Smooth muscle cell of the brain vasculature (primary cell): ENCODE measurements at places on chromosomes 1 and 21.

- DNase-seq: no peak
Observed at GRCh38 chr1:45246760-45247159, 40.4 kb upstream of the ZSWIM5 start.

DNA sequence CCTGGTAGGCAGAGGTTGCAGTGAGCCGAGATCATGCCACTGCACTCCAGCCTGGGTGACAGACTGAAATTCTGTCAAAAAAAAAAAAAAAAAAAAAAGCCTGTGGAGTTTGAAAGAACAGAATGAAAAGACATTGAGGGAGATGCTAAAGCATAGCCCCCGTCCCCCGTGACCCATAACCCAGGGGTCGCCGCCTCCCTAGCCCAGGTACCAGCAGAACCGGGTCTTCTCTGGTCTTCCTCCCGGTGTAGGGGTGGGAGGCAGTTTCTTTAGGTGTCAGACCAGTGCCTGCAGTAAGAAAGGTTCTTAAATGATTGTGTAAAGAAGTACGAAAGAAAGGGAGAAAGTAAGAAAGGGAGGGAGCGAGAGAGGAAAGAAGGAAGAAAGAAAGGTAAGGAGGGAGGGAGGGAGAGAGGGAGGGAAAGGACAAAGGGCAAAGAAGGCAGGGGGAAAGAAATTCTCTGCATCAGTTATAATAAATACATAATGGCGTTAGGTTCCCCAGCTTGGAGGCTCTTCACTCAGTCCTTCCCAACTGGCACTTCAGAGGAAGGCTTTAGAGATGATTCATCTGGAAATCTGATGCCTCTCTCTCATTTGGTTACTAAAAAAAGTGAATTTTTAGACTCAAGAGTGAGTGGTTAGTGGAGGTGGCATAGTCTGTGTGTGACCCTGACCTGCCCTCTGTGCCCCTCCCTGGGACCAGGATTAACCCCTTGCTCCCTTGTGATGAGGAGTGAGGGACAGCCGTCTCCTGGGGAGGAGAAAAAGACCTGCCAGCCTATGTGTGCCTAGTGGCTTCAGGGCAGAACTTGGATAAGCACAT lies 1.1 kb downstream of the IL24 start:
- DNase-seq: no peak

- DNase-seq: no peak
Observed at GRCh38 chr1:53260631-53261247, 22.4 kb upstream of the MAGOH start.

DNA sequence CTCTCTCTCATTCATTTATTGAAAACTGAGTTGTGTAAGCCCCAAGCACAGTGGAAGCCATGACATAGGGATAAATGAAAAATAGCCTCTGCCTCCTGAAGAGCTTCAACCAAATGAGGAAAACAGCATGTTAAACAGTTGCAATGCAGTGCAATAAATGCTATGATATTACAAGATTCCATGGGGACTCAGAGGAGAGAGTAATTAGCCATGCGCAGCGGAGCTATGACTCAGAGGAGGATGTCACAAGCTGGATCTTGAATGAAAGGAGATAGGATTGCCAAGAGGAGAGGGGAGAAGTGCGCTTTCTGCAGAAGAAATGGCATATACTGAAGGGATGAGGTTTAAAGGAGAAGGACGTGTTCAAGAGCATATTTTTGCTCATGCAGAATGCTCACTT lies 231.3 kb upstream of the PLXNA2 start:
- no peak for DNase-seq

DNA sequence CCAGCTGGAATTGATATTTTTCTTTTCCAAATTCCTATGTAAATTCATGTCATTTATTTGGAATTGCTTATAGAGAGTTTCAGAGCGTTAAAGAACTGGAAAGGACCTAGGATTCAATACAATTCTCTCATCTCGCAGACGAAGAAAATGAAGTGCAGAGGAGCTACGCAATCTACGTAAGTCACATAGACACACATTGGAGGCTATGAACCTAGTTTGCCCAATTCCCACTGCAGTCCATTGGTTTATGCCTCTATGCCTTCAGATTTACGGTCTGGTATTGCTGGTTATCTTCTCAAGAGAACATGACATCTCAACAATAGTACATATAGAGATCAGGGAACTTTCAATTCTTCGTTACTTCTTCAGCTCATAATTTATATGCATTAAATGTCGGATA lies 971 bp upstream of the RNF2 start:
- DNase-seq: no peak

DNA sequence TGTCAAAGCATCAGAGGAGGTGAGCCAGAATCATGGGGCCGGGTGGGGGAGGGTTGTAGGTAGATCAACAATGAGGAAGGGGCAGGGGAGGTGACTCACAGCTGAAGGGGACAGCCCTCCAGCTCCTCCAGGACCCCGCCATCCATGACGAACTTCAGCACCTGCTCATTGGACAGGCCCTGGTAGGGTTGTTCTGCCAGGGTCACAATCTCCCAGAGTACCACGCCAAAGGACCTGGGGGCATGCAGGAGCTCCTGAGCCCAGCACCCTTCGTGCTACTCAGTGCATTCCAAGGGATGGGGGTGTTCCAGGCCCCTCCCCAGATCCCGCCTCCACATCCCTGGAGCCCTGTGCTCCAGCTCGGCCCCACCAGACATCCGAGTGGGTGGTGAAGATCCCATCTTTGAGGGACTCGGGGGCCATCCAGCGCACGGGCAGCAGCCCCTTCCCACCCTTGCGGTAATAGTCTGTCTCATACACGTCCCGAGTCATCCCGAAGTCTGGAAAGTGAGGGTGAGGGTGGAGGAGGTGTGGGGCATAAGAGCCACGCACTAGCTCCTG lies 17.5 kb downstream of the INSRR start:
- DNase-seq: no peak

GRCh38 chr1:112956544-112957132 lies 642 bp upstream of the SLC16A1 start:
- no peak for DNase-seq

DNA sequence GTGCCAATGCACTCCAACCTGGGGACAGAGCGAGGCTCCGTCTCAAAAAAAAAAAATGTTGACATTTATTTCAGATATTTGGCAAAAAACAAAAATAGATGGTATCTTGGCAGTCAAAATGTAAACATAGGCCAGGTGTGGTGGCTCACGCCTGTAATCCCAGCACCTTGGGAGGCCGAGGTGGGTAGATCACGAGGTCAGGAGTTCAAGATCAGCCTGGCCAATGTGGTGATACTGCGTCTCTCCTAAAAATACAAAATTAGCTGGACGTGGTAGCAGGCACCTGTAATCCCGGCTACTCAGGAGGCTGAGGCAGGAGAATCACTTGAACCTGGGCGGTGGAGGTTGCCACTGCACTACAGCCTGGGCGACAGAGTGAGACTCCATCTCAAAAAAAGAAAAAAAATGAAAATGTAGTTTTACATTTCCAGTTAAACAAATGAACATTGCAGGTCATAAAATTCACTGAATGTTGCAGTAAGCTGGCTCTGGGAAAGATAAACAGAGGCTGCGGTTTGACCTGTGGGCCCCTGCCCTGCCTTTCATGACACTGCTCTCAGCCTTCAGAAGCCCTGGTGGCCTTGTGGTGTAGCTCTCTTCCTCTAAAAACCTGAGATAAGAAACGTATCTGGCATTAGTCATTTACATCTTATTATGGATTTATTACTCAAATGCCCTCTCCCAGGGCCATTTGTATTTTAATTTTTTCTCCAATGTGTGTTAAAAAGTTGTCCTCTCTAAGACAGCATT lies 12.2 kb upstream of the SLC44A3 start:
- no peak for DNase-seq

DNA sequence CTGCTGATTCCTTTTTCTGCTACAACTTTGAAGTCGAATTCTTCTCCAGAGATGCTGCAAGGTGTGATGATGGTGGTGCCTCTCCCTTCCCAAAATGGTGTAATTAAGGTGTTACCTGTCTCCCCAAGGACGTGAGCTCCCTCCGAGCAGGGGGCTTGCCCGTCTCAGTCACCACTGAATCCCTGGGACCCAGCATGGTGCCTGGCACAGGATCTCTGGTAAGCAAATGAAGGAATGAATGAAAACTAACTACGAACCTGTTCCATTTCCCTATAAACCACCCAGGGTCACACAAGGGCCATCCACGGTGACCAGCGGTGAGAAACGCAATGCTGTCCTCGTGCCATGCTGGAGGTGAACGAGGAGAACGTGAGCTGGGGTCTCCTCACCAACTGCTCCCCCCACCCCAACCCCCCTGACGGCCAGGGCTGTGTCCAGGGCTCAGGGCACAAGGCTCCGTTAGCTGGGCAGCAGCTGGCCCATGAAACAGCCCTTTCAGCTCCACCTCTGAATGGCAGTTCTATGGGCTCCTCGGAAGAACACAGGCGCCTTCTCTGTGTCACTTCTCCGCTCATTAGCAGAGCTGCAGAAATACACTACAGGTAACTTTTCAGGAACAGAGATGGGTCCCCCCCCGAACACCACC lies 2.2 kb upstream of the MATN1 start:
- DNase-seq: no peak

DNA sequence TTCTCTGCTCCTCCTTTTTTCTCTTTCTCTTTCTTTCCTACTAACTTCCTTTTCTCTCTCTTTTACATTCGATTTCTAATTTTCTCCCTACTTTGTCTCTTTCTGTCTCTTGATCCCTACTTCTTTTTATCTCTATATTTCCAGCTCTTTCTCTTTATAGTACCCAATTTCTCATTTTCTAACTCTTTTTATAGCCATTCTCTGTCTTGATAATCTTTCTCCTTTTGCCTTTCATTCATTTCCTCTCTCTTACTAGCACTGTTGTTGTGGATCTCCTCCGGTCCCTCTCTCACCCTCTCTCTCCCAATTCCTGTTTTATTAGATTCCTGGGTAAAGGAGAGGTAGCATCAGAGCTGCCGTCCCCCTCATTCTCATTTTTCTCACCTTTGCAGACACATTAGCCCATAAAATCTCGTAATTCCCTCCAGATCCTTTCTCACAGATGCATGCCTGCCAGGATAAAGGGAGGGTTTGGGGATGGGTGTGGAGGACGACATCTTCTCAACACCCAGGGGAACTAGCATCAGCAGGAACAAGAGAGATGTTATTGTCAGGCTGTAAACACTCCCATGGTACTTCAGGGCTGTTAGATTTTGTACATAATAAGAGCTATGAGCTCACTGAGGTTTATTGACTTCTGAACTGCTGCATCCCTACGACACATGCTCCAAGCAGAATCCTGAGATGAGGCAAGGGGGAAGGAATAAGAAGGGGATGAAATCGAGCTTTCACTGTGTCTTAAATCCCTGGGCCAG lies 159.0 kb upstream of the GALNT2 start:
- no peak for DNase-seq

- no peak for DNase-seq
Observed at GRCh38 chr1:39657402-39657801, 14.5 kb downstream of the NT5C1A start.

GRCh38 chr1:52691821-52692220 lies 6.3 kb downstream of the COA7 start:
- no peak for DNase-seq

DNA sequence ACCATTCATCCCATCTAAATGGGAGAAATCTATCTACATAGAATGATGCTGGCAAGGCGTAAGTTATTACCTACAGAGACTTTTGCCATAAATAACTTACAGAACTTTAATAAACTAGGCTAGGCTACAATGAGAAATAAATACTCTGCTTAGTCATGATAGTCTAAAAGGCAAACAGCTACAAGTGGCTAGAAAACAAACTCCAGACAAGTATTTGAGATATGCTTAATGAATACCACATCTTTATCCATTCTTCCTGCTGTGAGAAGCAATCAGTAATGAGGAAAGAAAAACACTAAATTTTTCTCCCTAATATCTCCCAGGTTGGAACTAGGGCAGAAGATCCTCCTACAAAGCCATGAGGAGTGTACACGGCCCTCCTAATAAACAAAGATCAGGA lies 187.0 kb upstream of the OLFM3 start:
- DNase-seq: no peak

DNA sequence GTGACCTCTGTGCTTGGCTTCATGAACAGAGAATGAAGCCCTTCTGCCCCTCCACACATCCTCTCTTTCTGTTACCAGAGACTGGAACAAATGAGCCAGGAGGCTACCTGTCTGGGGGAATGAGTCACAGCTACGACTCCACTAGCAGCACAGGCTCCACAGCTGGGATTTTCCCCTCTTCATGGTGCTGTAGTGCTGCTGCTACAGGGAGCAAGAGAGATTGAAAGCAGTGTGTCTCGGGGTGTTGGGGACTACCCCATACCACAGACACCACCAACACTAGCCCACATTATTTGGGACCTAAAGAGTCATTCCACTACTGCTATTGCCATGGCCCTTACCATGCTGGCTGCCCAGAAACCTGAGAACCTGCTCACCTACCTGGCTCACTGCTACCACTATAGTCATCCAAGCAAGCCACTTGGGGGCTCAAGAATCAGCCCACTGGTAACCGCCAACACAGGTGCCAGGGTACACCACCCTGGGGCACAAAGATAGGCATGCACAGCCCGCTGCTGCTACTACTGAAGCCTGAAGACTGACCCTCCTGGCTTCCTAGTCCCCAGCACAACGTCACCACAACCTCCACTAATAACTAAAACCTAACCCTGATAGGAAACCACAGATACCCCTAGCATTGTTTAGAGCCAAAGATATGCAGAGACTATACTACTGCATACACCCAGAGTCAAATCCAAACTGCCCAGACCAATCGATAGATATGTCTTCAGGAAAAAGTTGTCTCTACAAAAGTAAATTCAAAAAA lies 17.7 kb downstream of the CD1E start:
- no peak for DNase-seq

DNA sequence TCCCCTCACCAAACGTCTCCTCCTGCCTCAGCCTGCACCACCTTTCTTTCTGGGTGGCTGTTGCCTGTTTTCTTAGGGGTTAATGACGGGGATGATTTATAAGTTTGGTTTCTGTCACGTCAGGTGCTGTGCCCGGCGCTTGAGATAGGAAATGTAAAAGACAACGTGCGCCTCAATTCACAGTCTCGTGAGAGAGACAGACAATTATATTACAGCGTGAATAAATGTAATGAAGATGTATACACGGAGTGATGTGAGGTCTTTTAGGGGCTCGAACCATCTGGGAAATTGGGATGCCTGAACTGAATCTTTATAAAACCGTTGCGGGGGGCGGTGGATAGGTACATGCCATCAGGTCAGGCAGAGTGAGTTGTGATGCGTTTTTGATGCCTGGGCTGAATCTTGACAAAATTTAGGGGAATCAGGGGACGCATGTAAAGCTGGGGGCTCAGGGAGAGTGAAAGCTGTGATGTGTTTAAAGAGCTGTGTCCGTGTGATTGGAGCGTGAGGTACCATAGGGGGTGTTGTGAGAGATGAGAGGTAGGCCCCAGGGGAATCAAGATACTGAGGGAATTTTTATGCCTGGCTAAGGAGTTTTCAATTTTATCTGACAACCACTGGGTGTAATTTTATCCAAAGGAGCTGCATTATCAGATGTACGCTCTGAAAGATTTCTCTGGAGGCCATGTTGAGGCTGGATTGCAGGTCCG lies 831 bp downstream of the TIPRL start:
- DNase-seq: no peak

GRCh38 chr1:114062477-114063099 lies 83.3 kb downstream of the OLFML3 start:
- DNase-seq: no peak

GRCh38 chr1:168112673-168113305 lies 23.9 kb downstream of the GPR161 start:
- peak; percentile 46 for DNase-seq

- DNase-seq: no peak
Observed at GRCh38 chr1:30695439-30695841, 27.9 kb downstream of the MATN1 start.

- no peak for DNase-seq
Observed at GRCh38 chr1:226964611-226965486, 24.8 kb downstream of the COQ8A start.

GRCh38 chr1:32770221-32770731 lies 46.9 kb downstream of the YARS1 start:
- no peak for DNase-seq

- no peak for DNase-seq
Observed at GRCh38 chr1:209625791-209626285, 26.4 kb downstream of the LAMB3 start.
